ENCODE measurements at places on chromosomes 16 and 17. TPM values are rescaled to one million over a fixed set of nuclear protein-coding genes. Genes with fewer than 3 reads are reported as not detected.

GRCh38 chr17:29038085-29038795 is 4.7 kb upstream of the PIPOX start:
- H3K27me3 ChIP-seq, result peaks cover 4% of the 10 kb centered on the region
- no peaks in the 10 kb centered on the region for H3K36me3 ChIP-seq
- DNase-seq, result no peak
- no peak overlapping the region for H3K27ac ChIP-seq
- H3K4me3 ChIP-seq, result no peak overlapping the region

- no peak for DNase-seq
- H3K36me3 ChIP-seq, result no peaks in the 10 kb centered on the region
- no peaks in the 10 kb centered on the region for H3K27me3 ChIP-seq
- H3K4me3 ChIP-seq, result no peak overlapping the region
- H3K27ac ChIP-seq, result no peak overlapping the region
Measured at GRCh38 chr16:14350081-14350480, 279.0 kb downstream of the MRTFB start.

DNA sequence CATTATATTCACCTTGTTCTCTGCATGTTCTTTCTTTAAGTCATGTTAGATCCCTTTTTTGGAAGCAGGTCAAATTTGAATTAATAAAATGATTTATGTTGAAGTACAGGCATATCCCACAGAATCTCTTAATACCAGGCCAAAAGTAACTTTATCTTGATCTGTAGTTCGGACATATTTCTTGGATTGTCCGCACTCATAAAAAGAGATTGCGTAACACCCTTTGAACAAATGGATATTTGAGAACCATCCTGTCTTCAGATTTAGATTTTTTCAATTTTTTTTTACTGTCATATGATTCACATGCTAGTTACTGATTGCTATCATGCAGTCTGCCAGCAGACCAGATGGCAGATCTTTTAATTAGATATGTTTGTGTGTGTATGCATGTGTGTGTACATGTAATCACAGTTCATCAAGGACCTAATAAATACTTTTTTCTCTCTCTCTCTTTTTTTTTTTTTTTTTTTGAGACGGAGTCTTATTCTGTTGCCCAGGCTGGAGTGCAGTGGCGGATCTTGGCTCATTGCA is 352.6 kb downstream of the WWOX start:
- H3K4me1 ChIP-seq, result no peaks in the 10 kb centered on the region
- no peaks in the 10 kb centered on the region for H3K27me3 ChIP-seq
- H3K4me3 ChIP-seq, result no peak overlapping the region
- H3K27ac ChIP-seq, result no peak overlapping the region

LRRC36 gene
- total RNA-seq, result 0.28 TPM

GRCh38 chr16:79429381-79430190 is 171.0 kb downstream of the MAF start:
- H3K27ac ChIP-seq, result no peak overlapping the region
- no peaks in the 10 kb centered on the region for H3K4me1 ChIP-seq
- no peak for DNase-seq
- no peak overlapping the region for H3K4me3 ChIP-seq

DNA sequence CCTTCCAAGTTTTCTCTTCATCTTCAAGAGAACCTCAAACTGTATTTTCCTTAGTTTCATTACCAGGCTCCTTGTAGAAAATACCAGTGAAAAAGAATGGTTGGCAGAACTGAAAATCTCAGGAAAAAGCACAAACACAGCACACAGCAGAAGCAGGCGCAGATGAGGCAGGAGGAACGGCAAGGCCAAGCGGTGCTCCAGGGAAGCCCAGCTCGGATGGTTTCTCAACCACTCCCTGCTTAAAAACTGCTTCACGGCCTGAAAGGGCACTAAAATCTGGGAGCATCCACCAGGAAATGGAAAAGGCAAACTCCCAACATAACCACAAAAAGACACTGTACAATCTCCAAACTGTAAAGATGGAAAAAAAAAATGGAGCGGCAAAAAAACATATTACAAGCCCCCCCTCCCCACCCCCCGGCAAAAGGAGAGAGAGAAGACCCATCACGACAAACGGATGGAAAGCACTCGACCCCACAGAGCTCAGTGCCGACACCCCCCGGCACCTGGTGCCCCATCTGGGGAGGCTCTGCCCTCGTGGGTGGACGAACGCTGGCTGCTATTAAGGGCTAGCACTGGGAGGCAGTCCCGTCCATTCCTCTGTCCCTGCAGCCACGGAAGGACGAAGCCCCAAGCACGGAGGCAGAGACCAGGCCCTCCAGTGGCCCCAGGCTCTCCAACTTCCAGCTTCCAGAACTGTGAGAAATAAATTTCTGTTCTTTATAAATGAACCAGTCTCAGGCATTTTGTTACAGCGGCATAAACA is 127.5 kb downstream of the ZNF778 start:
- H3K36me3 ChIP-seq, result no peaks in the 10 kb centered on the region
- H3K27ac ChIP-seq, result no peak overlapping the region
- no peak for DNase-seq
- H3K4me3 ChIP-seq, result no peak overlapping the region
- H3K27me3 ChIP-seq, result no peaks in the 10 kb centered on the region
- H3K4me1 ChIP-seq, result peaks cover 39% of the 10 kb centered on the region

DNA sequence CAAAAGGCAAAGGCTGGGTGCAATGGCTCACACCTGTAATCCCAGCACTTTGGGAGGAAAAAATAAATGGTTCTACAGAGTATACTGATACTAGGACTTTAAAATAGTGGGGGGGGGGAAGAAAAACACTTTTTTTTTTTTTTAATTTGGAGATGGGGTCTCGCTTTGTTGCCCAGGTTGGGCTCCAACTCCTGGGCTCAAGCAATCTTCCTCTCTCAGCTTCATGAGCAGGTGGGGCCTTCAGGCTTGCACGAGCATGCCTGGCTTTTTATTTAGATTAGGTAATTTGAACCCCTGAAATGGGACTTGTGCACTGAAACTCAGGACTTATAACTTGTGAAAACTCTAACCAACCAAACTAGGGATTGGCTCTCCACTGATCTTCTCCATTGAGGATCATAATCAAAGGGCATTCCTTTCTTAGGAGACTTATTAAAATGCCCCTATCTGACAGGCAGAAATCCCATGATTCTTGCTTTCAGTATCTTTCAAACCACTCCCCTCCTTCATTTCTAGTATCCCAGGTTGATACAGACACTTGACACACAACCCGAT is 16.9 kb downstream of the GRB2 start:
- no peak overlapping the region for H3K4me3 ChIP-seq
- H3K4me1 ChIP-seq, result peaks cover 50% of the 10 kb centered on the region
- H3K36me3 ChIP-seq, result peaks cover 11% of the 10 kb centered on the region
- H3K27ac ChIP-seq, result no peak overlapping the region

GALNS gene
- total RNA-seq, result 22.5 TPM

DNA sequence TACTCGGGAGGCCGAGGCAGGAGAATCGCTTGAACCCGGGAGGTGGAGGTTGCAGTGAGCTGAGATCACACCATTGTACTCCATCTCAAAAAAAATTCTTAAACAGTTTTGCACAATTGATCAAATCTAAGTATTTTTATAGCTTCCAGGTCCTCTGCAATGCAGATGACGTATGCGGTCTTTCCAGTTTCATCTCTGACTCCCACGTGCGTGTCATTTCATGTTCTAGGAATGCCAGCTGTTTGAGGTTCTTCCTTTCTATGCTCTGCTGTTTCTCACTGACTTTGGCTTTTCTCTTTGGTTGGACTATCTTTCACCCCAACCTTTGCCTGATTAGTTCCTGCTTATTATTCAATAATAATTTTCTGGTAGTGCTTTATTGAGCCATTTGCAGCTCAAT is 16.2 kb downstream of the CHP2 start:
- H3K27me3 ChIP-seq, result no peaks in the 10 kb centered on the region
- H3K4me3 ChIP-seq, result no peak overlapping the region
- H3K36me3 ChIP-seq, result no peaks in the 10 kb centered on the region
- no peak for DNase-seq
- no peak overlapping the region for H3K27ac ChIP-seq

Measured in CD8-positive, alpha-beta memory T cell (primary cell).